ENCODE measurements at places on chromosomes 6 and 20. TPM values are rescaled to one million over a fixed set of nuclear protein-coding genes. Genes with fewer than 3 reads are reported as not detected.

The ECT2L gene
- 0.17 TPM for total RNA-seq

The PFDN6 gene
- 48.1 TPM for total RNA-seq

The NRSN2 gene
- 68.7 TPM for total RNA-seq

GRCh38 chr6:20789162-20789561 lies 254.9 kb downstream of the CDKAL1 start:
- DNase-seq, result no peak
- no peak overlapping the region for H3K27ac ChIP-seq
- H3K4me3 ChIP-seq, result no peak overlapping the region
- peaks cover 11% of the 10 kb centered on the region for H3K36me3 ChIP-seq
- H3K4me1 ChIP-seq, result no peaks in the 10 kb centered on the region

- H3K4me3 ChIP-seq, result no peak overlapping the region
- H3K4me1 ChIP-seq, result peaks cover 39% of the 10 kb centered on the region
- H3K36me3 ChIP-seq, result peaks cover 5% of the 10 kb centered on the region
Measured at GRCh38 chr20:34578025-34578424, 19.5 kb downstream of the MAP1LC3A start.

GRCh38 chr6:22636452-22636851 lies 67.1 kb downstream of the HDGFL1 start:
- H3K27me3 ChIP-seq, result no peaks in the 10 kb centered on the region
- no peaks in the 10 kb centered on the region for H3K4me1 ChIP-seq
- no peaks in the 10 kb centered on the region for H3K36me3 ChIP-seq

GRCh38 chr20:49283176-49283702 lies 5.4 kb upstream of the ZNFX1 start:
- H3K27ac ChIP-seq, result no peak overlapping the region
- peaks cover 70% of the 10 kb centered on the region for H3K4me1 ChIP-seq
- no peaks in the 10 kb centered on the region for H3K27me3 ChIP-seq
- no peak overlapping the region for H3K4me3 ChIP-seq
- no peak for DNase-seq

DNA sequence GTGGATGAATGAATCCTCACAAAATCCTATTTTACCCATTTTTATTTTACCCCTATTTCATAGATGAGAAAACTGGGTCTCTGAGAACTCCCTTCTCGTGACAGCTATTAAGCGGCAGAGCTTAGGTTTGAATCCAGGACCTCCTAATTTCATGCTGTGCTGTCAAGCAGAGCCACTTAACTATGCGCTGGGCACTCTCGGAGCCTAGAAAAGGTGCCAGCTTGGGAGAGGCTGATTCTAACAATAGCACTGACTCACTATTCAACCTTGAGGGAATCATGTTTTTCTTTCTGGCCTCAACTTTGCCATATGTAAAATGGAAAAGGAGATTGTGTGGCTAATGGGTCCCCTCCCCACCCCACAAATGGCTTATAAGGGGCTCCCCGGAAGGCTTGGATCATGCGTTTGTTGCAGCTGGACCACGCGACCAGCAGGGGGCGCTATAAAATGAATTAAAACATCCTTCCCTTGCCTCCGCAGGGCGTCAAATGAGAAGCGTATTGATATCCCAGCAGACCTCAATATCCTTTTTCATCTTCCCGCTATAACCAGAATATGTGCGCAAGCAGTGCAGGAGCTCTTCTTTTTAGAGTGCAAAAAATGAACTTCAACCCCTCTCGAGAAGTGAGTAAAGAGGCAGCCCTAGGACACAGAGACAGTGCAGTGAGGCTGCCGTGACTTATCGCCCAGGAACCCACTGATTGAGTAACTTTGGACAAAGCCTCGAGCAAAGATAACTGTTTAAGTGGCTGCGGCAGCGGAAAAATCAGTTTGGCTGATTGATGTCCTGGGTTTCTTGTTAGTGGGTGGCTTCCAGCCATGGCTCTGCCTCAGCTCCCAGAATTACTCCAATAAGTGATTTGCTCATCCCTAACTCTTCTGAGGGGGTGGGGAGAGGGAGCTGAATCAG lies 12.8 kb upstream of the PDYN start:
- no peak for DNase-seq
- no peak overlapping the region for H3K4me3 ChIP-seq
- no peaks in the 10 kb centered on the region for H3K36me3 ChIP-seq
- no peaks in the 10 kb centered on the region for H3K27me3 ChIP-seq
- H3K27ac ChIP-seq, result no peak overlapping the region

DNA sequence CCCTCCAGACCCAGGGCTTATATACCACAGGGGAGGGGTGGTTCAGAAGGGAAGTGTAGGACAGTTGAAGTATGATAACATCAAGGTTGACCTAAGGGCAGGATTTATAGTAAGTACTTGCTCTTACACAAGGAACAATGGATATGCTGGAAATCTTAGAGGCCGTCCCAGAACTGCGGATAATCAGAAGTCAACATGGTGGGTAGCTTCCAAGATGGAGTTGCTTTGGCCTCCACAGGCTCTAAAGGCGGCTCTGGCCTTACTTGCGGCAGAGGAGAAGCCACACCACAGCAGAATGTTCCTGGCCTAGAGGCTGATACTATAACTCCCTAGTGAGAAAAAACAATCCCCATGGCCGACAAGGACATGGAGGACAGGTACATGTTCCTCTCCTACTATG lies 344.7 kb downstream of the CDC5L start:
- H3K4me3 ChIP-seq, result no peak overlapping the region
- H3K36me3 ChIP-seq, result no peaks in the 10 kb centered on the region
- peaks cover 4% of the 10 kb centered on the region for H3K4me1 ChIP-seq
- H3K27me3 ChIP-seq, result no peaks in the 10 kb centered on the region
- H3K27ac ChIP-seq, result no peak overlapping the region

The PTPRK gene
- 42.8 TPM for total RNA-seq

DNA sequence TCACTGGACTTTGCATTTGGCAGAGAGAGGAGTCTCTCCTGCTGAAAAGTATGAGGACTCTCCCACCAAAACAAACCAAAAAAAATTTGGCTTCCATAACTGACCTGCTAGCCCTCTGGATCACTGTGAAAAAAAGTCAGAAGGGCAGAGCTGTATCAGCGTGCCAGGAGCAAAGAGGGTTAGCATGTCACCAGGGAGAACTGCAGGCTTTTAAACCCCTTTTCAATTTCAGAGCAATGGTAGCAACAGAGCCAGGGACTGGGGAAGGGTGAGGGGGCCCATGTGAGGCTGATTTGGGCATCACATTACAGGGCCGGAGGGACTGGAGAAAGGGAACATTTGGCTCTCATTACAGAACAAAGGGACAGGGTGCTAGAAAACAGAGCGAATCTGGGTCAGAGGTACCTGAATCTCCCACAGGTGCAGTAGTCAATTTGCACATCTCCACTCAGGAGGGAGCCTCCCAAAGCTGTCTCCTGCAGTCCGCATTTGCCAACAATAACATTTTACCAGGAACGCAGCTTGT lies 185.7 kb upstream of the EYA4 start:
- no peak for DNase-seq
- no peaks in the 10 kb centered on the region for H3K27me3 ChIP-seq
- no peaks in the 10 kb centered on the region for H3K36me3 ChIP-seq
- no peak overlapping the region for H3K4me3 ChIP-seq
- no peak overlapping the region for H3K27ac ChIP-seq
- H3K4me1 ChIP-seq, result peaks cover 12% of the 10 kb centered on the region

The SLC17A2 gene
- not detected for total RNA-seq

The LEMD2 gene
- 51.1 TPM for total RNA-seq

- no peak for DNase-seq
- no peaks in the 10 kb centered on the region for H3K36me3 ChIP-seq
- no peaks in the 10 kb centered on the region for H3K27me3 ChIP-seq
Measured at GRCh38 chr6:91273729-91274128, 686.9 kb upstream of the MAP3K7 start.

GRCh38 chr20:52252664-52253063 lies 61.1 kb upstream of the ZFP64 start:
- DNase-seq, result peak; percentile 50
- peaks cover under 1% of the 10 kb centered on the region for H3K27me3 ChIP-seq
- H3K36me3 ChIP-seq, result no peaks in the 10 kb centered on the region

The TMEM170B gene
- 7.0 TPM for total RNA-seq

DNA sequence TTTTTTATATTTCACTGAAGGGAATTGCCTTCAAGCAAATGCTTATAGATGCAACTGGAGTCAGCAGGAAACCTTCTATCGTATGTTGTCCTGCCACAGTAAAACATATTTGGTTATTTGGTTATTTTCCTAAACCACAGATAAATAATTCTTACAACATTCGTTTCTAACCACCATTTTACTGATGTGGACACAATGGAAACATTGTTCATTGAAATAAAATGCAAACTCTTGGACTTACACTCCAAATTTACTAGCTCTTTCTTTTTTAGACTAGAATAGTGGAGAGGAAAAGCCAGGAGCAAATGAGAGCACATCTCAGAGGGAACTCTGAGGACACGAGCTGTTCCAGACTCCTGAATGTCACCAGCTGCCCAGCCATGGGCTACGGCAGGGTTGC lies 114.8 kb downstream of the RPS12 start:
- H3K27me3 ChIP-seq, result no peaks in the 10 kb centered on the region
- no peaks in the 10 kb centered on the region for H3K36me3 ChIP-seq
- no peak overlapping the region for H3K4me3 ChIP-seq

The TNFRSF6B gene
- total RNA-seq, result 37.5 TPM

- H3K27ac ChIP-seq, result no peak overlapping the region
- DNase-seq, result no peak
- H3K36me3 ChIP-seq, result no peaks in the 10 kb centered on the region
- H3K4me3 ChIP-seq, result peak overlapping the region; percentile 24
- peaks cover 21% of the 10 kb centered on the region for H3K27me3 ChIP-seq
- H3K4me1 ChIP-seq, result peaks cover 13% of the 10 kb centered on the region
Measured at GRCh38 chr6:70282312-70282918, 20.5 kb downstream of the COL9A1 start.

- H3K27me3 ChIP-seq, result no peaks in the 10 kb centered on the region
- H3K27ac ChIP-seq, result no peak overlapping the region
- no peak overlapping the region for H3K4me3 ChIP-seq
- H3K4me1 ChIP-seq, result peaks cover 47% of the 10 kb centered on the region
- no peak for DNase-seq
Measured at GRCh38 chr6:15500078-15500740, 162.6 kb downstream of the DTNBP1 start.

The EPPIN gene
- total RNA-seq, result not detected

The CALHM5 gene
- 3.7 TPM for total RNA-seq

GRCh38 chr6:143621876-143622605 lies 55.7 kb upstream of the PHACTR2 start:
- H3K27me3 ChIP-seq, result no peaks in the 10 kb centered on the region
- H3K36me3 ChIP-seq, result no peaks in the 10 kb centered on the region
- H3K4me1 ChIP-seq, result peaks cover 14% of the 10 kb centered on the region

The MROH8 gene
- total RNA-seq, result 6.2 TPM

GRCh38 chr6:128686084-128686483 lies 165.7 kb upstream of the PTPRK start:
- H3K4me1 ChIP-seq, result no peaks in the 10 kb centered on the region
- DNase-seq, result no peak
- no peaks in the 10 kb centered on the region for H3K36me3 ChIP-seq

- no peaks in the 10 kb centered on the region for H3K36me3 ChIP-seq
- no peak overlapping the region for H3K4me3 ChIP-seq
- H3K27me3 ChIP-seq, result no peaks in the 10 kb centered on the region
Measured at GRCh38 chr6:47131773-47132172, 89.6 kb upstream of the ADGRF1 start.

The FILIP1 gene
- 53.3 TPM for total RNA-seq

The CST2 gene
- 2.1 TPM for total RNA-seq

The NRN1 gene
- 12.9 TPM for total RNA-seq

The VSX1 gene
- total RNA-seq, result not detected

- no peak overlapping the region for H3K27ac ChIP-seq
- no peak overlapping the region for H3K4me3 ChIP-seq
- H3K27me3 ChIP-seq, result no peaks in the 10 kb centered on the region
- no peaks in the 10 kb centered on the region for H3K36me3 ChIP-seq
- DNase-seq, result no peak
Measured at GRCh38 chr6:49855221-49855620, 11.1 kb downstream of the CRISP1 start.

DNA sequence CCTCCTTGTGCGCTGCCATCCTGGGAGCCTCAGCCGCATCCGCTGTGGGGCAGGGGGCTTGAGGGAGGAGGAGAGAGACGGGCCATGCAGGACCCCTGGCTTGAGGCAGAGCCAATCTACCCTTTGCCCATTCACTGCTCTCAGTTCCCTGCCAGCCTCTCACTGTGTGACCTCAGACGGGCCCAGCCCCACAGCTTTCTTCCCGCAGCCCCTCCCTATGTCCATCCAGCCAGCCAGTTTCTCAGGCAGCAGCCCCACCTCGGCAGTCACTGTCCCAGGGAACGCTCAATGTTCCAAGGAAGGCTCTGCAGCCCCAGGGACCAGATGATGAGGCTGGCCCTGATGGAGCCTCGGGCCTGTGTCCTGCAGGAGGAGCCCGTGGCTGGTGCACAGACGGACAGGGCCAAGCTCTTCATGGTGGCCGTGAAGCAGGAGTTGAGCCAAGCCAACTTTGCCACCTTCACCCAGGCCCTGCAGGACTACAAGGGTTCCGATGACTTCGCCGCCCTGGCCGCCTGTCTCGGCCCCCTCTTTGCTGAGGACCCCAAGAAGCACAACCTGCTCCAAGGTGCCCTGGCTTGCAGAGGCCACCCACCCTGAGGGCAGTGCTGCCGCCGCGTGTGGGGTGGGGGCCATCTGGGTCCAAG lies 3.9 kb upstream of the TNFRSF6B start:
- peaks cover 51% of the 10 kb centered on the region for H3K36me3 ChIP-seq
- peaks cover 62% of the 10 kb centered on the region for H3K4me1 ChIP-seq
- no peak for DNase-seq
- no peak overlapping the region for H3K4me3 ChIP-seq
- peak overlapping the region; percentile 55 for H3K27ac ChIP-seq
- no peaks in the 10 kb centered on the region for H3K27me3 ChIP-seq

DNA sequence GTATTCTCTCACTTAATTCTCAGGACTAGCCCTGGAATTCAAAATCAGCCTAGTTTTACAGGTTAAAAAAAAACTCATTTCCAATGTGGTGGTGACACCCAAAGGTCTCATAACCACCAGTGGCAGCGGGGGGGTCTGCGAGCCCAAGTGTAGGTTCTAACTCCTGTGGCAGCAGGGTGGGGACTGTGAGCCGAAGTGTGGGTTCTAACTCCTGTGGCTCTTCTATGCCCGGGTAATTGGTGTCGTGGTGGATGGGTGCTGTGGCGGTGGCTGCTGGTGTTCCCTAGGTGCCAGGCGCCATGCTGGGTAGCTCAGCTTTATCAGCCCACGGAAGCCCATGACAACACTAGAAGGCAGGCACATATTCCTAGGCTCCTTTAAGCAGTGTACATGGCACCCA lies 4.9 kb upstream of the ANKRD60 start:
- no peak overlapping the region for H3K27ac ChIP-seq
- no peak for DNase-seq
- peaks cover 19% of the 10 kb centered on the region for H3K4me1 ChIP-seq
- no peak overlapping the region for H3K4me3 ChIP-seq
- no peaks in the 10 kb centered on the region for H3K27me3 ChIP-seq
- peaks cover 14% of the 10 kb centered on the region for H3K36me3 ChIP-seq

The CCN2 gene
- 418 TPM for total RNA-seq

DNA sequence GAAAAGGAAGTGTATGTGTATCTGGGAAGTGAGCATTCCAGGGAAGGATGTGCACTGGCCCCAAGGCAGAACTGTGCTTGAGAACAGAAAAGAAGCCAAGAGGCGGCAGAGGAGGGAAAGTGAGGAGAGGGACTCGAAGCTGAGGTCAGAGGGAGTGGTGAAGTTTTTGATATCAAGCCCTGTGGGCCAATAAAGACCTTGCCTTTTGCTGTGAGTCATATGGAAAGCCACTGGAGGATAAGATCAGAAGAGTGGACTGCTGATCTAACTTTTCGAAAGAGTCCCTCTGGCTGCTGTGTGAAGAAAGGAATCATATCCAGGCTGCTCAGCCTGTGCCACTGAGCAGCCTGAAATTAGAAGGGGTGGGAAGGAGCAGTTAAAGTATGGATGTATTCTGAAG lies 99.4 kb downstream of the EYA4 start:
- DNase-seq, result no peak
- no peaks in the 10 kb centered on the region for H3K4me1 ChIP-seq
- H3K4me3 ChIP-seq, result no peak overlapping the region
